ENCODE measurements at places on chromosomes 16 and 17.

DNA sequence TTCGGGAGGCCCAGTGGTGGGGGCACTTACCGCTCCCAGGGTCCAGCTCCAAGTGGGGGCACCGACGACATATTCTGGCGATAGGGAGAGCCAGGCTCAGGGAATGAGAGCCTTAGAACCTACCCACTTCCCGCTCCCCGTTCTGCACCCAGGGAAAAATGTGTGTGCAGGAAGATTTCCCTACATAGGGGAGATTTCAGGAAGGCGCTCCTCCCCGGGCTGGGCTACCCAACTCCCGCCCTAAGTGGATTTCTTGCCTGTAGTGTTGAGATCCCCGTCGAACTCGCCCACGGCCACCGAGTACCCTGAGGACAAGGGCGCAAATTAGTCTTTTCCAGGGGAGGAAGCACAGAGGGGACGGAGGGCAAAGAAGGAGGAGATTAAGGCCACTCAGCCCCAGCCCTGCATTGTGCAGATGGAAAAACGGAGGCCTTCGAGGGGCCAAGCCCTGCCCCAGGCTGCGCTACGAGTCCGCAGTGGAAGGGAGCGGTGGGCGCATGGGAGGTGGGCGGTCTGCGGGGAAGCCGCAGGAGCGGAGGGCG is 5.1 kb downstream of the ITGA2B start:
- DNase-seq = peak; percentile 42

- no peak for DNase-seq
These were observed 39.4 kb downstream of the LAT start for GRCh38 chr16:29024278-29024677.

DNA sequence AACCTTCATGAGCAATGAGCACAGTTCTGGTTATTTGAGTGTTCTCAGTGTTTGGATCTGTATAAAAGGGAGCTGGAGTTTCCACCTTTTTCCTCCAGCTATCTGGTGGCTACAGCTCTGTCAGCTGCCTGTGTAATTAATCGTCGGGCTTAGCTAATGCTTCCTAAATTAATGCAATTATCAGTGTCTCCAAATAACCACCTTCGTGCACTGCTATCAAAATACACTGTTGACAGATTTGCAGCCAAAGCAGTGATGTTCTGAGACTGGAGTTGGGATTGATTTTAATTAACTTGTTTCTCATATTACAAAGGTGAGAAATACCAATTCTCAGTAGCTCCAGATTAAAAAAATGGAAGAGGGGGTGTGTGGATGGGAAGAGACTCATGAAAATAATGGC is 325.8 kb downstream of the CBLN1 start:
- DNase-seq = no peak

GRCh38 chr16:77290451-77291115 is 91.4 kb downstream of the SYCE1L start:
- no peak for DNase-seq

GRCh38 chr16:67844497-67844896 is 2.2 kb upstream of the NUTF2 start:
- DNase-seq = no peak

- DNase-seq = no peak
These were observed 19.4 kb downstream of the UNC45B start for GRCh38 chr17:35167046-35167445.

DNA sequence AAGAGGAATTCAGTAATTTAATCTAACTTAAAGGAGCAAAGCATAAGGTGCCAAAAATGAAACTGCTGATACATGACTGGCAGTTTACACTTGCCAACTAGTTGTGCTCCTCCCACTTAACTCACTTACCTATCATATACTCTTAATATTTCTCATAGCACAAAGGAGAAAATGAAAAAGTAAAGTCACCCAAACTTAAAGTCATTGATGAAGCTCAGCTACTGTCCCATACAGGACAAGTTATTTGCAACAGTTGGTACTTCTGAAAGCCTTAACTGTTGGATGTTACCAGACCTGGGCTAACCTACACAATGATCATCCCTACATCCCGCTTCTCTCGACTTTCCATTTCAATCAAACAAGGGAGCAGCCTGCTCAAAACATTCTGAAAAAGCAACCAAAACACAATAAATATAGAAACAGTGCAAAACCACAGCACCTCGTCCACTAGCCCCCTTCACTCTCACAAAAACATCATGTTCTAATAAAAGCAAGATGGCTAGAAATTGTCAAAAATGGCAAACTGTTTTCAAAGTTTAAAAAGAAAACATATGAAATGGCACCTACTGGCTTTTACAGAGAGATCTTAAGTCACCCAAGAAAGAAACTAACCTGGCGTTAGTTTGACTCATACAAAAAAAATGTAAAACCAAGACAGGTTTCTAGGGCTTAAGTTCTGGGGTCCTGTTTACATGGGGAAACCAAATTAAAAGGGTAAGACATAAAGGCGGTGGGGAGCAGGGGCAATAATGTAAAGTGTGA is 868 bp downstream of the MED13 start:
- DNase-seq = no peak

DNA sequence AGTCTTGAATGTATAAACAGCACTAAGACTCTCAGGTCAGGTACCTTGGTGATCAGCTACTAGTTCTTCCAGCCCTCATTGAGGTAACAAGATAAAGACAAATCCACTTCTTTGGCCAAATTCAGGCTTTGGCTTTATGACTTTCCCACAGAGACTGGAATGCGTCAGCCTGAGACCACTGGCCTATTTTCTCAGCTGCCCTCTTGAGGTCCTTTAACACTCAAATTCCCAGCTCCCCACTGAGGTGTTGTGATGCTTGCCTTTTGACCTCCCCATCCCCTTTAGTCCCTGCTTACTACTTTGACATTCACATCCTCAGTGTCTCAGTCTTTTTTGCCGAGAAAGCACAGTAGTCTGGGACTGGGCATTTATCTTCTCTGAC is 10.6 kb downstream of the TNFAIP1 start:
- no peak for DNase-seq

DNA sequence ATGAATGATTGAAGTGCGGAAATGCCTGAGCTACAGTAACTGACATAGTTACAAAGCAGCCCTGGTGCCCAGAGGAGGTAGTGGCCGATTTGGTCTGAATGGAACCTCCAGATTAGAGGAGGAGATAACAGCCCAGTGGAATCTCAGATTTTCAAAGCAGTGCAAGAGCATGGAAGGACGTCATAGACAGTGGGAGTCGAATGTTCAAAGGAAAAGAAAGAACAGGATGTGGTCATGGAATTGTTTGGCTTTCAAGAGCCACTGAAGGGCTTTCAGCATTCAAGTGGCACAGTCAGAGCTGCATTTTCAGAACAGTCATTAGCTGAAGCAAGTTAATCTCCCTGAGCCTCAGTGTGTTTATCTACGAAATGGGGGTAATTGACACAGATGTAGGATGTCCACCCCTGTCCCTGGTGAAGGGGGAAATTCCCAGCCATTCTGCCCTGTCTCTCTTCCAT is 104.6 kb upstream of the CACNG3 start:
- DNase-seq = peak; percentile 54

GRCh38 chr16:8619671-8620370 is 1.7 kb upstream of the METTL22 start:
- no peak for DNase-seq

GRCh38 chr17:81324177-81324850 is 29.2 kb upstream of the SLC38A10 start:
- DNase-seq = no peak

GRCh38 chr17:19348806-19349205 is 13.7 kb downstream of the B9D1 start:
- DNase-seq = no peak

- DNase-seq = no peak
These were observed 500.7 kb upstream of the HSBP1 start for GRCh38 chr16:83306961-83307593.

GRCh38 chr17:21252289-21252795 is 868 bp downstream of the NATD1 start:
- no peak for DNase-seq

DNA sequence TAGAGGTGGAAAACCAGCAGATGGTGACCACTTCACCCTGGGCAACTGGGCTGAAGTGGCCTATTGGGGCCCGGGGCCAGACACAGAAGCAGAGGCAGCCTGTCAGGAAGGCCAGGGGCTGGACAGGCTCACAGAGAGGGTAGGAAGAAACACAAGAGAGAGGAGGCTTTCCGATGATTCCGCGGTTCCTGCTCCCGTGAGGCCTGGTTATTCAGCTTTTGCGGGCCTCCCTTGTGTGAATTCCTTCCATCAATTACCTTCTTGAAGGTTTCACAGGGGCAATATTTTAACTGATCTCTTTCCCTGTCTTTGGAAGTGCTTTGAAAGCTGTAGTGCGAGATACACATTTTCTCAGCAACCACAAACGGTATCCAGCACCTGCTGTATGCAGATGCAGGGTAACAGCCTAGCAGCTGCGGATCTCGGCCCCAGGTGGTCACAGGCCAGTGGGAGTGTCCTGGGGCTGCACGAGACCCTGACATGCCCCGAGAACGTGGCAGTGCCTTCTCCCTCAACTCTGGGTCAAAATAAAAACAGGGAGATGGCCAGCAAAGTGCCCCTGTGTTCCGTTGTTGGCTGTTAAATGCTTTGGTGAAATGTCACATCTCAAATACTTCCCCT is 11.6 kb upstream of the CMIP start:
- DNase-seq = no peak

- DNase-seq = no peak
These were observed 482.6 kb upstream of the ERCC4 start for GRCh38 chr16:13437413-13437795.

DNA sequence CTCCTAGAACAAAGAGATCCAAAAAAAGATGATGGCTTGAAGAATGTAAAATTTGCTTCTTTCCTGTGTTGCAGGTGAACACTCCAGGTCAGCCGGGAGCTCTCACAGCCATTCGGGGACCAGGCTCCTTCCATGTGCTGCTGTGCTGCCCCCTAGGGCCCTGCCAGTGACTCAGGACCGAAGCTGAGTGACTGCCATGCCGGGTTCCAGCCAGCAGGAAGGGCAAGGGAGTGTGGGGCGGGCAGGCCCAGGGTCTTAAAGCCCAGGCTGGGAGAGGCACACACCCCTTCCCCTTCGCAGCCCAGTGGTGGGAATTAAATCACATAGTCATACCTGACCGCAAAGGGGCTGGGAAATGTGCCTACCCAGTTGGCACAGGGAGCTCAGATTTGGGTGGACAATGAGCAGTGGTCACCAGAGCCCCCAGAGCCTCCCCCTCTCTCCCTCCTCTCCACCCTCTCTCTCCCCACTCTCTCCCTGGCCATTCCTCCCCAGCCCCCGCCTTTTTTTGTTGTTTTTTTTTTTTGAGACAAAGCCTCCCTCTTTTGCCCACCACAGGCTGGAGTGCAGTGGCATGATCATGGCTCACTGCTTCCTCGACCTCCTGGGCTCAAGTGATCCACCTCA is 11.5 kb downstream of the EPOP start:
- DNase-seq = peak; percentile 85

DNA sequence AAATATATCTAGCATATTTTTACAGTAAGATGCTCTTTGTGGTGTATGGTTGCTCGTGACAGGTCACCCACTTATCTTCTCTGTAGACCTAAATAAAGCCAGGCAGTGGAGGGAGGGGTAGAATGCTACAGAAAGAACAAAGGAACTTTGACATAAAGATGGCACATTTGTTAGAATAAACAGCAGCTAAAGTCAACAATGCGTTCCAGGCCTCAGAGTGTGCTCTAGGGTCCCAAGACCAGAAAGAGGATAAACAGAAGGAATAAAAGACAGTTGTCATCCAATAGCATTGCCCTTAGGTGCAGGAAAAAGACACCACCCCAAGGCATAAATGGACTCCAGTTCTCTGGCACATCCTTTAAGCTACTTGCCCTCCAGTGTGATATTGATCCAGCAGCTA is 523.0 kb upstream of the CDH11 start:
- no peak for DNase-seq

DNA sequence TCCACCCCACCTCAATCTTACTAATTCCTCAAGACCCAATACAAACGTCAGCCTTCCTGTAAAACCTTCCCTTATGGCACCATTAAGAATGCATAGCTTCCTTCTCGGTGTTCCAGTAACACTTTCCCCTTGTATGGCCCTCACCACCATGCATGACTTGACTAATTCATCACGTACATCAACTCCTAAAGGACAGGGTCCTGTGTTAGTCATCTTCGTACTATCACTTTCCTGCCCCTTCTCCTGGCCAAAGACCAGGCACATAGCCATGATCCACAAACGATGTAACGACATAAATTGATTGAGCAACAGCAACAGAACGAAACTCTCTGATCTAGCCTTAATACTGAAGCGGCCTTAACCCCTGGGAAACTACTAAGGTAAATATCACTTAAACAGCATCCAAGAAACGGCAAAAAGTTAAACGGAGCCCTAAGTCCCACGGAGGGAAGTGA is 612 bp downstream of the PSMD12 start:
- no peak for DNase-seq

DNA sequence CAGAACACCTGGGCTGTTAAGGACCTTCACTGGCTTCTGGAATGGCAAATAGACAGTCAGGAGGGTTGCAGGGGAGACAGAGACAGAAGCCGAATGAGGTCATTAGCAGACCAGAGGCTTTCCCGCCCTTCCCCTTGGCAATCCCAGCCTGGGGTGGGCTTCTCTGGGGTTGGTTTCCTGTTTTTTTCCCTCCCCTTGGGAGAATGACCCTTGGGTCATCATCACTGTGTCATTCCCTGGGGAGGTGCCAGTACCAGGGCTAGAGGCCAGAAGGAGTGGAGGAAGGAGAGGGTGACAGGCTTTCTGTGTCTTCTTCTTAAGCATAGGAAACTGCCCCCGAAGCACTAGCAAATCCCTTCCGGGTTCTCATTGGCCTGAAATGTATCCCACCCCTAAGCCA is 42.9 kb upstream of the IL21R start:
- DNase-seq = no peak

DNA sequence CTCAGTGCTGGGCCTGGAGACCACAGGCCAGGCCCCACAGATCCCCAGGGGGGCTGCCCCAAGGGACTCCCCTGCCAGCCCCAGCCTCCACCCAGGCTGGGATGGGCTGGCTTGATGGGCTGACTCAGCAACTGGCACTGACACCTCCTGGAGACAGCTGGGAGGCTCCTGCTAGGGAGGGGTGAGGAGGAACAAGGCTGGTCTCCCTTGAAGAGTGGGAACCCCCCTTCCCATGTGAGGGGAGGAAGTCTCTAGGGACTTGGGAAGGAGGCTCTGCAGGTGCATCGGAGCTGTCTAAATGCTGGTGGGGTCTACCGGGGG is 10.4 kb downstream of the NHERF1 start:
- DNase-seq = no peak

GRCh38 chr16:71354156-71354555 is 4.4 kb upstream of the CALB2 start:
- no peak for DNase-seq

- DNase-seq = no peak
These were observed 53.7 kb upstream of the METRNL start for GRCh38 chr17:83025636-83026280.

GRCh38 chr17:45732926-45733505 is 51.1 kb upstream of the CRHR1 start:
- DNase-seq = no peak

GRCh38 chr17:4375039-4375748 is 8.7 kb upstream of the UBE2G1 start:
- no peak for DNase-seq
